Stimulated activated CD8-positive, alpha-beta memory T cell treated with anti-CD3 and anti-CD28 coated beads, Interleukin-12 subunit alpha, Interleukin-12 subunit beta, amount 100 ng/mL, for 4 hours (primary cell): ENCODE measurements at places on chromosomes 2 and 18.

GRCh38 chr2:225468131-225468530 lies 68.6 kb downstream of the NYAP2 start:
- DNase-seq = no peak

DNA sequence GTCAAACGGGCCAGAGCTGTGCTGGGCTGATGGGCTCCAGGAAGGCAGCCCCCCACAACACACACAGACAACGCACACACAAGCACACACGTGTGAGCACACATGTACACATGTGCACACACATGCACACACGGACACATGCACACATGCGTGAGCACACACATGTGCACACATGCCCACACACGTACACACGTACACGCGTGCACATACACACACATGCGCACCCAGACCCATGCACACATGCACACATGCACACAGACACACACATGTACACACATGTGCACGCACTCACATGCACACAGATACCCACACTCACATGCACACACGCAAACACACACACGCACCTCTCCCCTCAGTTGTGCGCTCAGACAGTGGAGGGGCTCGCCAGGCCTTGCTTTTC lies 31.2 kb upstream of the HPCAL1 start:
- DNase-seq = no peak

DNA sequence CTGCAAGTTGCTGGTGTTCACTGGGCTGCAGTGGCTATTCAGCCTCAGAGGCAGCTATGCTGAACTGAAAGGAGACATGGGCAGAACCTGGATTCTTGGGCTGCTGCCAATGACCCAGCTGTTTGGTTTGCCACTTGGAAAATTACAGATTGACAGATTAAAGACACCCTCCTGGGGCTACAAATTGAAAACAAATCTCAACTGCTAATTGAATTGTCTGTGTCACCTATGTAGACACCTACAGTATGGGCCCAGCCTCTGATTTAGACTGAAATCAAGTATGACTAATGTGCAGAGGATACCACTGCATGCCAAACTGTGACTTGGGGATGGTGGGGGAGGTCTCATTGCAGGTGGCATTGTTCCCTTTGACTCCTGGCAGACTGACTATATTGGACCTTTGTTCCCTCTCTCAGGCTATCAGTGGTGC lies 42.8 kb downstream of the ITSN2 start:
- DNase-seq = no peak

GRCh38 chr2:232697807-232698110 lies 628 bp downstream of the GIGYF2 start:
- no peak for DNase-seq

GRCh38 chr2:177037569-177037968 lies 175.0 kb upstream of the HNRNPA3 start:
- no peak for DNase-seq
